T follicular helper cell (primary cell): ENCODE measurements at places on chromosomes 1 and 21.

- DNase-seq: no peak
These were observed 138.4 kb upstream of the BACE2 start for GRCh38 chr21:41029571-41029970.

DNA sequence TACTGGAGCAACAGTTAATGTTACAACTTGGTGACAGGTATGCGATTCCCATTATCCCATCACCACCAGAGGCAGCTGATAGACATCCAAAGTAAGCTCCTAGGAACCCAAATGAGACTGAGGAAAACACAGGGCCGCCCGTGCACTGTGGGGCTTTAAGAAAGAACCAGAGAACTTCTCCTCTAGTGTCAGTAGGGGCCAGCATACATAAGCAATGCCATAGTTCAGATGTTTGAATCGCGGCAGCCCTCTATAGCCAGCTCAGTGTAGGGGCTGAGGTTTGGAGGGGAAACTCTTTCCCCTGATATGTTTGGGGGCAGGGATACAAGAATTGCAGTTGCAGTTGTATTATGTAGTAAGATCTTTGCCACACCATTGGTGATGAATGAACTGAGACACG lies 593.3 kb upstream of the NCAM2 start:
- no peak for DNase-seq

DNA sequence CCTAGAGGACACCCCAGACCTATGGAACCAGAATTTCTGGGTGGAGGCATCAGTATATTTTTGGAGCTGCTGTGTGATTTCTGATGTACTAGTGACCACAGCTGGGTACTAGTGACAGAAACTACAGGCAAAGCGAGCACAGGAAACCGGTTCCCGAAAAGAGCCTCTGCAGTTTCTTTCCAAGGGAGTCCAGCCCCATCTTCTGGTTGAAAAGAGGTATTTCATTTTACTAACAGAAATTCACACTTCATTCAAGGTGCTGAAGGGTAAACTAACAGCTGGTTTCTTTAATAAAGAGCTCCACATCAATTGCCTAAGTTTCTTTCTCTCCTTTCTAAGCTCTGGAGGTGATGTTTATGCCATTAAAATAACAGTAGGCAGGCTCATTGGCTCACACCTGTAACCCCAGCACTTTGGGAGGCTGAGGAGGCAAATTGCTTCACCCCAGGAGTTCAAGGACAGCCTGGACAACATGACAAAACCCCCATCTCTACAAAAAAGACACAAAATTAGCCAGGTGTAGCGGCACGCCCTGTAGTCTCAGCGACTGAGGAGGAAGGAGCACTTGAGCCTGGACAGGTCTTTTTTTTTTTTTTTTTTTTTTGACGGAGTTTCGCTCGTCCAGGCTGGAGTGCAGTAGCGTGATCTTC lies 22.0 kb downstream of the THAP3 start:
- no peak for DNase-seq

DNA sequence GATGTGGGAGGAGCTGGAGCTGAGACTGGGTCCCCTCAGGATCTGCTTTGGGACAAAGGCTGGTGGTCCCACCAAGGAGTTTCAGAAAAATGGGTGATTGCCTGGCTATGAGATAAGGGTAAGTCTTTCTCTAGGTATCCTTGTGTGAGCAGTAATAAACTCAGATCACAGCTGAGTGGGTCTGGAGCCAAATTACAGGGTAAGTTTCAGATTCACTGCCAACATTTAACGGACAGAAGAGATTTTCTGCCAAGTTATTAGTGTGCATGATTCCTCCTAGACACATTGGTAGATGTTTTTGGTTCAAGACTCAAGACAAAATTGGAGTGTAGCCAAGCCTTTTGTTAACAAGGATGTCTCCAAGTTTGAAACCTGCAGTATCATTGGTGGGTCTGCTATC lies 7.5 kb downstream of the CD1B start:
- DNase-seq: no peak

DNA sequence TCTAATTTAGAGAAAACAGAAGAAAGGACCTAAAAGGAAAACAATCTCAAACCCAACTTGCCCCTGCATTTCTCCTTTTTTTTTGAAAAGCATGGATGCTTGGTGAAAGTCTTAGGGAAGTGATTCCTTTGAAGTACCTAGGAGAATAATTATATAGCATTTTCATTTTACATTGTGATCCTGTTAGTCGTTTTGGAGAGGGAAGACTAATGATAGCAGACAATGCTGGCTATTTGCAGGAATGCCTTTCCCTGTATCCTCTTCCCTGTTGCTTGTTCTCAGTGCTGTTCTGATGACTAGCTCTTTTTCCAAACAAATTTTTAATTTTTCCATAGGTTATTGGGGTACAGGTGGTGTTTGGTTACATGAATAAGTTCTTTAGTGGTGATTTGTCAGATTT lies 53.9 kb downstream of the LAMC1 start:
- no peak for DNase-seq

DNA sequence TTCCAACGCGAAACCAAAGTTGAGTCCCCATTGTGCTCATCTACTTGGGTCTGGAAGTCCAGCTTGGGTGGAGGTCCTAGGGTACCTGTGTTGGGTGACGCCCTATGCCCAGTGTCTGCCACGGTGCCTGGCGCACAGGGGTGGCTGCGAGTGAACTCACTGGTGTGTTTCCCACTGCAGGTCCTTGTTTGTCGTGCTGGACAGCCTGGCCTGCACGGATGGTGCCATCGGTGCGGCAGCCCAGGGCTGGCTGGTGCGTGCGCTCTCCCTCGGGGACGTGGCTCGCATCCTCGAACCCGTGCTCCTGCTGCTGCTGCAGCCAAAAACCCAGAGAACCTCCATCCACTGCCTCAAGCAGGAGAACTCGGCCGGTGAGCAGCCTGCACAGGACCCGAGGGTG lies 80.4 kb upstream of the MORC3 start:
- DNase-seq: no peak

DNA sequence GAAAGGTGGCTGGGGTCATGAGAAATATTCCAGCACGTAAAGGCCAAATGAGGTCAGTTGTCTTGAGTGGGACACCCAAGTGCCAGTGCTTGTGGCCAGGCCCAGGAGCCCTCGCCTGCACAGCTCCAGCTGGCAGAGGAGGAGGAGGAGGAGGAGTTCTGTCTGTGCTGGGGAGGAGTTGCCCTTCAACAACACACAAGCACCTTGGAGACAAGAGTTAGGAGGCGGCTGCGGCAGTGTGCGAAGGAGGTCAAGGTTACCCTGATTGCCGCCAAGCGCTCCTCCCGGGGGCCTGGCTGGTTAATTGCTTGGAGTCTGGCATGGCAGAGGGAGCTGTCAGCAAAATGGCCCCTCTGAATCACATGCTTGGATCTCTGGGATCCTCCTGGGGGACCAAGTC lies 45.1 kb downstream of the GRIK3 start:
- DNase-seq: no peak

- peak; percentile 21 for DNase-seq
These were observed 1.4 kb downstream of the JUN start for GRCh38 chr1:58782178-58783089.

DNA sequence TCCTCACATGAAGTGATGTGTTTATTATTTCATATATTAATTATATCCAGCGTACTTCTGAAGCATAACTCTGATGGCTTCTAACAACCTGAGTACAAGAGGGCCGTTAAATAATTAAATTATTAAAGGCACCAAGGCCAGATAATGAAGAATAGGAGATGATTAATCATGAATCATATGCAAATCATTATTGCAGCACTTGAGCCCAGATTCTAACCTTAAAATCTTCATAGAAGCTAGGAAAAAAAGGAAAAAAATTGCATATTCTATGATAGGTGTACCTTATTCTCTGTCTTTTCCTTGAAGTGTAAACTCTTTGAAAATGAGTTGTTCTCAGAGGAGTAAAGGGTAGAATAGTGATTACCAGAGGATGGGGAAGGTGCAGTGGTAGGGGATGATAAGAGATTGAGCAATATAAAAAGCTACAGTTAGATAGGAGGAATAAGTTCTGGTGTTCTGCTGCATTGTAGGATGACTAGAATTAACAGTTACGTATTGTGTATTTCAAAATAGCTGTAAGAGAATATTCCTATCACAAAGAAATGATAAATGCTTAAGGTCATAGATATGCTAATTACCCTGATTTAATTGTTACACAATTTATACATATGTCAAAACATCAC lies 51.1 kb downstream of the SWT1 start:
- no peak for DNase-seq

DNA sequence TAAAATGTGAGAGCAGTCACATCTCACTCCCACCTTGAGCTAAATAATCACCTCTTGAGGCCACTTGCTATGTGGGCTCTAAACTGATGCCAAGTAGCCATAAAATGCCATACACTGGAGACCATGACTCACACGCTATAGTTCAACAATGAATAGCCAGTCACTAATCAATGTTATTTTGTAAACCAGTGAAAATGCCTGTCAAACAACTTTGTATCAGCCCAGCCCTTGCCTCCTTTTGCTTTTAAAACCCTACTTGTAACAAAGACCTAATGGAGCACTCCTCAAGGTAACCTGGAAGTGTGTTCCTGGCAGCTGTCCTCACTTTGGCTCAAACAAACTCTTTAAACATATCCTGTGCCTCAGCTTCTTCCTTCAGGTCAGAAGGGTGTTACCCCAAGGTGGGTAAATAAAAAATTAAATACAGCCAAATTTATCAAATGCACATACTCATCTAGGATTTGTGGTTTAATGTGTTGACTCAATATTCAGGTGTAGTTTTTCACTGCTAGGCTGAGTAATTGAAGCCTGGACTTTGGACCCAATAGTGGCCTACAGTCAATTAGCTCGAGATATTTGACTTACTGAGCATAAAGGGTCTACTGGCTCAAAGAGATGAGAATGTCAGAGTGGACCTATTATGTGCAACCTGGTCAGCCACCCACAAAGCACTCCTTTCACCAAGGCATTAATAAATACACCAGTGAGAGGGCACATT lies 154.3 kb downstream of the COQ8A start:
- DNase-seq: no peak

DNA sequence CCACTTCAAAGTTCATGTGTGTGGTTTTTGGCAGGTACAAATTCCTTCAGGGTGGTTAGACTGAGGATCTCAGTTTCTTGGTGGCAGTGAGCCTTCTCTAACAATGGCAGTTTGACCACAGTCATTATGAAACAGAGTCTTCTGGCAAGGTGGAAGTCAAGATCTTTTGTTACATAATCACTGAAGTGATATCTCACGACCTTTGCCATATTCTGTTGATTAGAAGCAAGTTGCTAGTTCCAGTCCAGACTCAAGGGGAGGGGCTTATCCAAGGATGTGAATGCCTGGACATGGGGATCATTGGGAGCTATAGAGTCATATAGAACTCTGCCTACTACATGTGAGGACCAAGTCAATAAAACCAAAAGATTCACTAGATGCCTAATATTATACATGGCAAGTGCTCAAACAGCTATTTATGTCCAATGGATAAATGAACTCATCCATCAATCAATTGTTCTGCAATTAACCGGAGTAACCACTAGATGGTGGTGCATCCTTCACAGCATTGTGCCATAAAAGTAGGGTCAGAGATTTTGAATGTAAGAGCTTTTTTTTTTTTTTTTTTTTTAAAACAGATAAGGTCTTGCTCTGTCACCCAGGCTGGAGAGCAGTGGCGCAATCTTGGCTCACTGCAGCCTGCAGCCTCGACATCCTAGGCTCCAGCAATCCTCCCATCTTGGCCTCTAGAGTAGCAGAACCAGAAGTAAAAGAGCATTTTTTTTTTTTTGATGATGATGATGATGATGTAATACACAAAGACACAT lies 131.9 kb downstream of the CRB1 start:
- DNase-seq: no peak

DNA sequence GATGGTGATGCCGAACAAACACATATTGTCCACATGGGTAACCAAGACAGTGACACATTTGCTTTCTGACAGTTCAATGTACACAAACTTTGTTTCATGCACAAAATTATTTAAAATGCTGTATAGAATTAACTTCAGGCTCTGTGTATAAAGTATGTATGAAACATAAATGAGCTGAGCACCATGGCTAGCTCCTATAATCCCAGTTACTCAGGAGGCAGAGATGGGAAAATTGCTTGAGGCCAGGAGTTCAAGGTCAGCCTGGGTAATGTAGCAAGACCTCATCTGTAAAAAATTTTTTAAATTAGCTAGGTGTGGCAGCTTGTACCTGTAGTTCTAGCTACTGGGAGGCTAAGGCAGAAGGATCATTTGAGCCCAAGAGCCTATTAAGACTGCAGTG lies 19.2 kb upstream of the RC3H1 start:
- no peak for DNase-seq

DNA sequence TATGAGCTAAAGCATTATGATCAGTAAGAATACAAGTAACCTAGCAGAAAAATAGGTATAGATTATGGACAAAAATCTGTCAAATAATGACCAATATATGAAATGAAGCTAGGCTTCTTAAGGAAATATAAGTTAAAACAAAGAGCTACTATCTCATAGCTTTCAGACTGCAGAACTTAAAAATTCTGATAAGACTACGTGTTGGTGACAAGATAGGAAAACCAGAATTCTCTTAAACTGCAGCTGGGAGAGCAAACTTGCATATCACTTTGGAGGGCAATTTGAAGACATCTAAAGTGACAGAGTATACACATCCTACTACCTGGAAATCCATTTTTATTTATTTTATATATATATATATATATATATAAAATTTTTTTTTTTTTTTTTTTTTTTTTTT lies 65.5 kb downstream of the LTN1 start:
- no peak for DNase-seq
